DMS153 (cell line): ENCODE measurements at places on chromosomes 2 and 18.

GRCh38 chr2:146004462-146004861 is 1484.5 kb upstream of the ZEB2 start:
- DNase-seq, result no peak

GRCh38 chr2:134253117-134253704 is 661 bp upstream of the MGAT5 start:
- DNase-seq, result no peak

- DNase-seq, result no peak
These were observed 247.4 kb downstream of the MYO3B start for GRCh38 chr2:170425281-170425751.

DNA sequence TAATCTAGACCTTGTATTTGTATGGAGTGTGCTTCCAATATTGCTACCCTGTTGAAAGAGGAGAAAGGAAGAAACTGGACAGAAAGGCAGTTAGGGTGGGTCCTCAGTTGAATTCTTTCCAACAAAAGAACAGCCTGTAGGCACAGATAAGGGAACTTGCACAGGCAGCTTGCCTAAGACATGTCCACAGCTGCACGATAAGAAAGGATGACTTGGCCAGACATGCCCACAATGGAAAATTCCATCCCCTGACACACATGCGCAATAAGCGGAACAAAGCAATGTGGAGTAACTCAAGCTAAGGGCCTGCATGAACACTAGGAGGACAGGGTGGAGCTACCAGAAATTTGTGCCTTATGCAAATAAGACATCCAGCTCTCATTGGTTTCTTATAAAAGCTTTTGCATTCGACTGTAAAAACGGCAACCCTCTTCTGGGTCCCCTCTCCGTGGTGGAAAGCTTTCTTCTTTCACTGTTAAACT is 1084.7 kb upstream of the NXPH2 start:
- no peak for DNase-seq

DNA sequence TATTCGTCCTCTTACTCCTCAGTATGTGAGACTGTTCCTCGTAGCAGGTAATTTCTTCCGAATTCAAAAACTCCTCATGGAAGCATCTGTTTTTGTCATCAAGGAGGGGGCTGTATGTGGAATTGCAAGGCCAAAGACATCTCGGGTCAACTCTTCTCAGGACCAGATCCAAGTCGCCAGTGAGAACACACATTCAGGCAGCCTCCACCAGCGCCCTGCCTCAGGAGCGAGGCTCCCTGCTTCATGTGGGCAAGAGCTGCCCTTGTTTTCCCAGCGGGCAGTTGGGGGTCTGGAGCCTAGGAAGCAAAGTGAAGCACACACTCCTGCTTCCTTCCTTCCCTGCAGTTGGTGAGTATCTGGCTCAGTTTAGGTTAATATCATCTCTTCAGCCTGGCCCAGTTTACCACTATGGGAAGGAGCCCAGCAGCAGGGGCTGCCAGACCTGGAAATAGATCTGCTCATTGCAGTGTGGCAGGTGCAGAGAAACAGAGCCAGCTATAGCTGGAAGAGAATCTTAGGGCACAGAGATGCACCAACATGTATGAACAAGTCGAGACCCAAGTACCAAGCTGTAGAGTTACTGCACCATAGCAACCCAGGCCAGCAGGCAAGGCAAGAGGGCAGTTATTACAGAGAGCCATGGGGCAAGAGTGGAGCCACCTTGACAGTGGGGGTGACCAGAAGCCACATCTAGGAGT is 25.3 kb downstream of the TMEM127 start:
- DNase-seq, result no peak

GRCh38 chr2:1594123-1594372 is 150.3 kb downstream of the PXDN start:
- no peak for DNase-seq

- no peak for DNase-seq
These were observed 137.0 kb downstream of the BCL11A start for GRCh38 chr2:60416221-60417008.
